ENCODE measurements at places on chromosomes 3 and 15.

GRCh38 chr15:50390554-50391264 lies 33.5 kb upstream of the USP8 start:
- peaks cover 6% of the 10 kb centered on the region for H3K4me1 ChIP-seq
- H3K27ac ChIP-seq, result no peak overlapping the region
- DNase-seq, result no peak
- no peaks in the 10 kb centered on the region for H3K27me3 ChIP-seq

GRCh38 chr15:80404761-80405553 lies 775 bp downstream of the ARNT2 start:
- no peaks in the 10 kb centered on the region for H3K4me1 ChIP-seq
- H3K27ac ChIP-seq, result no peak overlapping the region
- no peaks in the 10 kb centered on the region for H3K36me3 ChIP-seq
- peak overlapping the region; percentile 34 for H3K4me3 ChIP-seq

GRCh38 chr3:127889976-127890650 lies 24.9 kb upstream of the KBTBD12 start:
- H3K27ac ChIP-seq, result peak overlapping the region; percentile 20
- no peaks in the 10 kb centered on the region for H3K27me3 ChIP-seq
- H3K4me1 ChIP-seq, result peaks cover 8% of the 10 kb centered on the region
- H3K4me3 ChIP-seq, result no peak overlapping the region

DNA sequence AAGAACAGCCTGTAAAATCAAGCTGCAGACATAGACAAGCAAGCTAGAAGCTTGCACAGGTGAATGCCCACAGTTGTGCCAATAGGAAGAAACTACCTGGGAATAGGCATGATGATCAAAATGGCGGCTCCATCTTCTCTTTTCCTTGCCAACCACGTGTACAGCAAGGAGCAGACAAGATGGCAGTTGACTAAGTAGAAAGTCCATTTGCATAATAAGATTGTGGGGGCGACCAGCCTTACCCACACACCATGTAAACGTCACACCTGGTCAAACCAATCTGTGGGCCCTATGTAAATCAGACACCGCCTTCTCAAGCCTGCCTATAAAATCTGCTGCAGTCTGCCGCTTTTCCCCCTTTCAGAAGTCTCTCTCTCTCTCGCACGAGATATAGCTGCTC lies 25.1 kb upstream of the ANKRD34C start:
- no peak overlapping the region for H3K27ac ChIP-seq
- peaks cover 13% of the 10 kb centered on the region for H3K27me3 ChIP-seq
- no peak overlapping the region for H3K4me3 ChIP-seq
- H3K4me1 ChIP-seq, result no peaks in the 10 kb centered on the region
- DNase-seq, result no peak
- no peaks in the 10 kb centered on the region for H3K36me3 ChIP-seq

DNA sequence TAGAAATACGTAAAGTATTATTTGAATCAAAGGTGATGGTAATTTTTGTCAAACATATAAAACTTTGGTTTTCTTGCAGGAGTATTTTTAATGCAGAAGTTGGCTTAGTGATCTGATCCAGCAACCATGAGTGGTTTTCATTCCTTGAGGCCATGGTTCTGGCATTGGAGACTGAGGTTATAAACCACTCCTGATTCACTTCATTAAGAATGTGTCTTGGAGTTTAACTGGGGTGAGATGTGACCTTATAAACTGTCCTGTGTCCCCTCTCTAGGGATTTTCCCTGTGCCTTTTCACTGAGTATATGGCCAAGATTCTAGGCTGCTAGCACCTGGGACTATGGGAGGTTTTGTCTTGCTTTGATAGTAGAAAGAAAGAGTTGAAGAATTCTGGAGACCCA lies 94.3 kb downstream of the RYR3 start:
- H3K36me3 ChIP-seq, result no peaks in the 10 kb centered on the region
- no peak overlapping the region for H3K4me3 ChIP-seq
- DNase-seq, result no peak
- H3K4me1 ChIP-seq, result no peaks in the 10 kb centered on the region

DNA sequence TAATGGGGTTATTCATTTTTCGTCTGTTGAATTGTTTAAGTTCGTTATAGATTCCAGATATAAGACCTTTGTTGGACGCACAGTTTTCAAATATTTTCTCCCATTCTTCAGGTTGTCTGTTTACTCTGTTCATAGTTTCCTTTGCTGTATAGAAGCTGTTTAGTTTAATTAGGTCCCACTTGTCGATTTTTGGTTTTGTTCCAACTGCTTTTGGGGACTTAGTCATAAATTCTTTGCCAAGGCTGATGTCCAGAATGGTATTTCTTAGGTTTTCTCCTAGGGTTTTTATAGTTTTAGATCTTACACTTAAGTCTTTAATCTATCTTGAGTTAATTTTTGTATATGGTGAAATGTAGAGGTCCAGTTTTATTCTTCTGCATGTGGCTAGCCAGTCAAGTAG lies 58.9 kb upstream of the ZNF280D start:
- peaks cover 14% of the 10 kb centered on the region for H3K27me3 ChIP-seq
- peaks cover 16% of the 10 kb centered on the region for H3K36me3 ChIP-seq
- H3K27ac ChIP-seq, result no peak overlapping the region
- no peak overlapping the region for H3K4me3 ChIP-seq

- H3K27ac ChIP-seq, result peak overlapping the region; percentile 75
- H3K36me3 ChIP-seq, result peaks cover 17% of the 10 kb centered on the region
- peak overlapping the region; percentile 54 for H3K4me3 ChIP-seq
- peaks cover 48% of the 10 kb centered on the region for H3K4me1 ChIP-seq
- H3K27me3 ChIP-seq, result no peaks in the 10 kb centered on the region
Observed at GRCh38 chr3:14950274-14950673, 2.9 kb downstream of the NR2C2 start.

Measured in activated T-cell treated with anti-CD3 and anti-CD28 coated beads, Interleukin-2, amount 50 U/mL, for 72 hours (primary cell).